ENCODE measurements at places on chromosomes 11 and 22.
A peak's percentile ranks its signal among the peaks of the same experiment; 100 is the strongest.

DNA sequence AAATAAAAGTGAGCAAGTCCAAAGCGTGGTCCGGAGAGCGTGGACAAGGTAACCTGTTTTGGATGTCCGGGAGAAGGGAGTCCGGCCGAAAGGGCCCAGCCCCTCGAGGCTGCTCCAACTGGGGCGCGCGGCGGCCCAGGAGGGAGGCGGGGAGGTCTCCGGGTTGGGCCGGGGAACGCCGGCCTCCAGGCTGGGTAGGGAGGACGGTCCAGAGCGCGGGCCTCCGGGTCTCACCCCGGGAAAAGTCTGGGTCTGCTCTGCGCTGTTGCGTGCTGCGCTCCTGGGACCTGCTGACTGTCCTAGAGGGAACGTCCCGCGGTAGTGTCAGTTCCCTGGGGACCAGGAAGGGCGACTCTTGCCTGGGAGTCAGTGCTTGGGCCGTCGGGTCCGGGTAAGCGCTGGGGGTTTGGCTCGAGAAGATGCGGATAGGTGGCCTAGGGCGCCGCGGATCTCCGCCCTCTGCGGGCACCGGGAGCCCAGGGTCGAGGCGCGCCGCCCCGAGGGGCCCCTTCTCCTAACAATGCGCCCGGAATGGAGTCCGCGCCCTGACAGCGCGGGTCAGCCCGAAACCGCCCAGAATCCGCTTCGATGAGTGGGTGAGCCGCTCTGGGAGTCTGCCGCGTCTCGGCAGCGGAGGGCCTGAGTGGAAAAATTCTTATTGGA, 988 bp upstream of the FLI1 start:
- DNase-seq = peak; percentile 75

- DNase-seq = no peak
These were observed 58.1 kb downstream of the SWAP70 start for GRCh38 chr11:9722023-9722422.

DNA sequence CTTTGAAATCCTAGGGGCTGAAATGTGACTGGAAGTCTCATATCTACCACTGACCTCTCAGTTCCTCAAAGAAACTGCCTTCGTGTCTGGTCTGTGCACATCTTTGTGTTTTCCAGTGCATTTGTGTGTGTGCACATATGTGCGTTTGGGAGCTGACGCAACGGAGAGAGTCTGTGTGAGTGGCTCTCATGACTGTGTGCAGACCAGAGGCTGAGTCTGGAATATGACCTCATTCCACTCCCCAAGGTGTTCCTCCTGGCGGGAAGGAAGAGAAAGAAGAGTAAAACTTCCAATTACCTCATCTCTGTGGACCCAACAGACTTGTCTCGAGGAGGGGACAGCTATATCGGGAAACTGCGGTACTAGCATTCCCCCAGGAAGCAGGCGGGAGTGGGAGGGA, 16.5 kb downstream of the TUB start:
- no peak for DNase-seq

DNA sequence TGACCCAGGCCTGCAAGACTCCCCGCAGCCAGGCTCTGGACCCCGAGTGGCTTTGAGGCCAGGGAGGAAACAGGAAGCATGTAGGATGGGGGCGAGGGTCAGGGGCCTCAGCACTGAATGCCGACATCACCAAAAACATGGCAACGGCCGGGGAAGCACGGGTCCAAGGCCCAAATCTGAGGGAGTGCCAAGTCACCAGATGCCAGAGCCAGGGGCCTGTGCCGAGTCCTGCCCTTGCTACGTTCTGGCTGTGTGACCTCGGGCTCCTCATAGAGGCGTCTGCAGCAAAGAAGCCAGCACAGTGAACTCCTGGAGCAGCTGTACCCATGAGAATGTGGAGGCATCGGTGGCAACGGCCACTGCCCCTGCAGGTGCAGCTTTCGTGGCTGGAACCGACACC, 420.7 kb downstream of the CTTN start:
- no peak for DNase-seq

GRCh38 chr11:74611369-74611861, 19.0 kb downstream of the POLD3 start:
- DNase-seq = no peak

GRCh38 chr11:7613394-7613720, 59.9 kb downstream of the CYB5R2 start:
- no peak for DNase-seq

- no peak for DNase-seq
These were observed 26.0 kb upstream of the FLI1 start for GRCh38 chr11:128667873-128668272.

- DNase-seq = no peak
These were observed 192.6 kb downstream of the HIPK3 start for GRCh38 chr11:33449798-33450197.

GRCh38 chr11:130243816-130244215, 70.9 kb downstream of the ZBTB44 start:
- DNase-seq = no peak
